ENCODE measurements at places on chromosomes 6 and 20.

DNA sequence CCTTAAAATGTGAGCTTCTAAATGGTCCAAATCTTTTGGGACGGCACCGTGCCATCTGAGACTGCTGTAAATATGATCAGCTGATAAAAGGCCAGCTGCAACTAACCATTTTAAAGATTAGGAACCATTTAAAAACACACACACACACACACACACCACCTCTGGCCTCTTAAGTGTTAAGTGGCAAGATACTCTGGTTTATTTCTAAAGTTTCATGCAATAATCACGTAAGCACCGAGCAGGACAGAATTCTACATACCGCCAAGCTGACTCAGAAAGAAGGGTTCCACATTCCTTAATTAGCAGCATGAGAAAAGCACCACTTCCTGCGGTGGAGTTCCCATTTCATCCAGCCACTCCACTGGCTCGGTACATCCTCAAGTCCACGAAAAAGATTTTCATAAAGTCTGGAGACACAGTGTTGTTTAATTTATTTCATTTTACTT lies 17.8 kb upstream of the ZNF217 start:
- DNase-seq = peak; percentile 99

GRCh38 chr20:8246716-8247115 lies 114.7 kb downstream of the PLCB1 start:
- DNase-seq = no peak

DNA sequence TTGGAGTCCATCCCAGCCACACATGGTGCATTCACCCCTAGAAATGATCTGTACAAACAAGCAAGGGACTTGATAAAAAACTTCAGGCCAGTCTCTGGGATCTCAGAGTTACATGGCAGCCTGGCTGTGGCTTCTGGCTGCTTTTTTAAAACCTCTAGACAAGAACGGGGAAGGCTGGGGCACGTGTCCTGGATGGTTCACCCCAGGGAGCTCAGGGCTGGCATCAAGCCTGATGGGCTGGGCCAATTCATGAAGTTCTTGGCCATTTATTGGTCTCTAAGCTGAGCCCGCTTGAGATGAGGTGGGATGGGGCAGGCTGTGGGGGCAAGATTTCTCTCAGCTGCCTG lies 10.4 kb upstream of the ZFAND3 start:
- no peak for DNase-seq

- no peak for DNase-seq
Measured at GRCh38 chr6:149366267-149366921, 33.7 kb upstream of the SUMO4 start.

- no peak for DNase-seq
Measured at GRCh38 chr20:35731862-35732643, 10.0 kb downstream of the RBM39 start.

GRCh38 chr6:80335121-80335531 lies 228.7 kb downstream of the BCKDHB start:
- no peak for DNase-seq

DNA sequence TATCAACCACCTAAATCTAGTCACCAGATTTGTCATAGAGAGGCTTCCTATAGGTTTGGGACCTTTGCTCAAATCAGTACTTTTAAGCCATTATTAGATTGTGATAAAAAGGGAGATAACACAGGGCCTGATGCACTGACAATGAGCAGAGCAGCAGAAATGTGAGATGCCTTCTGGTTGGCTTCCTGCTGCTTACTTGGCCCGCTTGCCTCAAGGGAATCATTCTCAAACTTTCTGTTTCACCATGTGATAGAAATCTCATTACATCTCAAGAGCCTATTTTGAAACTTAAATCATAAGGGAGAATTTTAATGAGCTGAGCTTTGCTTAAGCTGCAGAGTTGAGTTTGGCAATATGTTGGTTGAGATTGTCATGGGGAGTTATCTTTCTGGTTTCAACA lies 606.0 kb downstream of the DHX35 start:
- no peak for DNase-seq

DNA sequence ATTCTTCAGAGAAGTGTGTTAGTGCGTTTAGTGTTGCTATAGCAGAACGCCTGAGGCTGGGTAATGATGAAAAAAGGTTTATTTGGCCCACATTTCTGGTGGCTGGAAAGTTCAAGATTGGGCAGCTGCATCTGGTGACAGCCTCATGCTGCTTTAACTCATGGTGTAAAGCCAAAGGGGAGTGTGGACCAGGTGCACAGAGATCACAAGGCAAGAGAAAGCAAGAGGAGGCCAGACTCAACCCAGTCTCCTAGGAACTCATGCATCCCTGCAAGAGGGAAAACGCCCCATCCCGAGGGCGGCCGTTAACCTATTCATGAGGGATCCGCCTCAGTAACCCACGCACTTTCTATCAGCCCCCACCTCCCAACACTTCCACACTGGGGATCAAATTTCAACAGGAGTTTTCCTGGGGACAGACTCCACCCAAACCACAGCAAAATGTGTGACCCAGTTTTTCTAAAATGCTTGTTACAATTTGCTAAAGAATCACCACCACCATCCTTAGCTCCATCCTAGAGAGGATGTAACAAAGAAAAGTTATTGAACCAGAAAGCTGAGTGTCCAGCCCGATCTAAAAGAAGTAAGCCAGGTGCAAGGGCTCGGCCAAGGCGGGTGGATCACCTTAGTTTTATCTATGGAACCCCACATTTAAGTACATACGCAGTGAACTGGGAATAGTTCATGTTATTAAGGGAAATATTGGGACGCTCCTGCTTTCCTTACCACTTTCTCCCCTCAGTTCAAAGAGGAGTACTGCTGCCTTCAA lies 164.8 kb downstream of the QKI start:
- peak; percentile 16 for DNase-seq

GRCh38 chr6:28841290-28841689 lies 82.5 kb downstream of the TRIM27 start:
- DNase-seq = no peak

DNA sequence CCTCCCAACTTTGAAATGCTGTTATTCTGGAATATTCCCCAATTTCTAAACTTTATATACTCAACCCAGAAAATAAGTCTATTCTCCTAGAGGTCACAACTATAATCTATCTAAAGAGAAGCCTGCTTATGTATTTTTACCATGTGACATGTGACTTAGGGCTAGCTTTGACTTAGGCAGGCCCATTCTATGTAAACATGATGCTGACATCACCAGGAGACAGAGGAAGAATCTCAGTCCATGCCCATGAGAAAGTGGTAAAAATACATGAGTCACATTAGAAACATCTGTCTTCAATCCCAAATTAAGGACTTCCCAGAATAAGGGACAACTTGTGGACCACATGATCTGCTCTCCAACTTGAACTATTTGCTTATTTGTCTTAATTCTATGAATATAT lies 113.6 kb upstream of the ID4 start:
- no peak for DNase-seq

GRCh38 chr20:63070771-63071540 lies 64.2 kb upstream of the BHLHE23 start:
- no peak for DNase-seq

DNA sequence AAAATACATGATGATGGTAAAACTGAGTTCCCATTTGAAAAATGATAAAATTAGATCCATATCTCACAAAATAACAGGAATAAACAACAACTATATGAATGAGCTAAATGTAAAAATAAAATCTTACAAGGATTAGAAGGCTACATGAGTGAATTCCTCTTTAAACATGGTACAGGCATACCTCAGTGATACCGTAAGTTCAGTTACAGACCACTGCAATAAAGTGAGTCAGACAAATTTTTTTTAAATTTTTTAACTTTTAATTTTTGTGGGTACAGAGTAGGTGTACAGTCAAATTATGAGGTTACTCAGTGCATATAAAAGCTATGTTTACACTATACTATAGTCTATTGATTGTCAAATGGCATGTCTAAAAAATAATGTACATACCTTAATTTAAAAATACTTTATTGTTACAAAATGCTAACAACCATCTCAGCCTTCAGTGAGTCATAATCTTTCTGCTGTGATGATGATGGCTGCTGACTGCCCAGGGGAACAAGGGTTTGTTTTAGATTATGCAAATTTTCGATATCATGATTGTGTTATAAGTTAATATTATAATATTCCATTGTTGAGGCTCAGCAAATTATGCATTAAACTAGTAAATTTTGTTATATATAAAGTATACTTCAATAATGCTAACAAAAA lies 222.8 kb upstream of the RUNX2 start:
- DNase-seq = no peak

DNA sequence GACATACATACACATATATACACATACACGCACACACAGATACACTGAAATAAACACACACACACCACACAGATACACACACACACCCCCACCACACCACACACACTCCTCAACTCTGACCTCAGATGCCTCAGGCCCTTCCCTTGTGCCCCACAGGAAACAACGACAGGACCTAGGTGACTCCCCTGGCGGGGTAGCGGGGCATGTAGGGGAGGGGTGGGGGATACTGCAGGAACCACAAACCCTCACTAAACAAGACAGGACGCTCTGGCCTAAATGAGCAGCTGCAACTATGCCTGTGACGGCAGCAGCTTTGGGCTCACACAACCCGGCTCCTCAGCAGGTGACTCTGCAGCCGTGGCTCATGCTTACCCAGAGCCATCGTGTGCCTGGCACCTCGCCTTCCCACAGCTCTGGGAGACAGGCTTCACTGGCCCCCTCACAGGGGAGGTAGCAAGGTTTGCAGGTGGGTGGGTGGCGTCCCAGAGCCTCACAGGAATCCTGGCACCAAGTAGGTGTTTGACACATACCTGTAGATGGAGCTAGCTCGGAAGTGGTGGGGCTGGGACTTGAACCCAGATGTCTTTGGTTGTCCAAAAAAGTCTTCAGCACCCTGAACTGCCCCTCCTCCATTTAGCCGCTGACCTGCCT lies 100.8 kb downstream of the GRM4 start:
- peak; percentile 15 for DNase-seq

- DNase-seq = no peak
Measured at GRCh38 chr6:133973109-133973971, 20.3 kb downstream of the TBPL1 start.

DNA sequence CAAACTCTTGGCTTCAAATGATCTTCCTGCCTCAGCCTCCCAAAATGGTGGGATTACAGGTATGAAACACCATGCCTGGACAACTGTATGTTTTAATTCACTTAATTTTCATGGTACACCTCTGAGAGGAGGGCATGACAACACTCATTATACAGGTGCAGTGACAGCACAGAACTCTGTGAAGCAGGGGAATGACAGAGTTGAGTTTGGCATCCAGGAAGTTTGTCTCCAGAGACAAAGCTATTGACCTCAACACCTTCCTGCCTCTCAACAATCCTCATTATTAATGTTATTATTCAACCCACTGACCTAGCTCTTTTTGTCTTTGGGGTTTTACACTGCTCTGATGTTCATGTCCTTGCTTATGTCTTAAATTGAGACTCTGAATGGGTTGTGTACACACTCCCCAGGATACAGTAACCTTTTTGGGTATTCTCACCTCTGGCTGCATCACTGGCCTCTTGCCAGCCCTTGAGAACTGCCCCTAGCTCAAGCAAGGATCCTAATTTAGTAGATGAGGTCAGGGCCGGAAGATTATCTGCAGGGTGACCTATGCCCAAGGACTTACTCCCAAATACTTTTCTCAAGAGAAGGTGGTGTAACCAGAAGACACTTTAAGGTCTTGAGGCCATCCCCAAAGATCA lies 13.0 kb upstream of the IER3 start:
- DNase-seq = no peak

DNA sequence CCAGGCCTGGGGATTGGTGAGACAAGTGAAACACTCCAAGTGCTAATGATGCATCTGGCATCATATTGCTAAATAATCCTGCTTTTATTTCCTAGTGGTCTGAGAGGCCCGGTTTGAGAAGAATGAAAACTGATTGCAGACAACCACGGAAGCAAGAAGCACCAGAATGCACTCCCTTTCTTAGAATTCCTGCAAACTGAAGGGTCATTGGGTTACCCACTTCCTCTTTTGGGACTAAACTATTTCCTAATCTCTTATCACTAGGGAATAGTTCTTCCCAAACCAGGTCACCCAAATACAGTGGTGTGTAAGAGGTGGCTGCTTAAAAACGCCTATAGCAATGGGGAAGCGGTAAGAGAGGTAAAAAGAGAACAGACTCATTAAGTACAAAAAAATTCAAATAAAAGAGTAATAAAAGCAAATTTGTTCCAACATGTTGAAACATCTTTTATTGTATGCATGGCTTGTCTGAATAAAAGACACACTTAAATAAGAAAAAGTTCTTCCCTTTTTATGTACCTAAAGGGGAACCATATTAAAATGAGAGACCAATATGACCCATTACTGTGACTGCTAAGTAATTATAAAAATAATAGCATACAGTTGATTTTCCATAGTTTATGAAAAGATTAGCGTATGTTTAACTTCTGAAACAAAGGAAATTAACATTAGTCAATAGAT lies 125.8 kb downstream of the MYB start:
- no peak for DNase-seq

GRCh38 chr6:130851026-130851425 lies 23.8 kb downstream of the SMLR1 start:
- no peak for DNase-seq

GRCh38 chr20:36647196-36648121 lies 1.5 kb upstream of the SLA2 start:
- no peak for DNase-seq

DNA sequence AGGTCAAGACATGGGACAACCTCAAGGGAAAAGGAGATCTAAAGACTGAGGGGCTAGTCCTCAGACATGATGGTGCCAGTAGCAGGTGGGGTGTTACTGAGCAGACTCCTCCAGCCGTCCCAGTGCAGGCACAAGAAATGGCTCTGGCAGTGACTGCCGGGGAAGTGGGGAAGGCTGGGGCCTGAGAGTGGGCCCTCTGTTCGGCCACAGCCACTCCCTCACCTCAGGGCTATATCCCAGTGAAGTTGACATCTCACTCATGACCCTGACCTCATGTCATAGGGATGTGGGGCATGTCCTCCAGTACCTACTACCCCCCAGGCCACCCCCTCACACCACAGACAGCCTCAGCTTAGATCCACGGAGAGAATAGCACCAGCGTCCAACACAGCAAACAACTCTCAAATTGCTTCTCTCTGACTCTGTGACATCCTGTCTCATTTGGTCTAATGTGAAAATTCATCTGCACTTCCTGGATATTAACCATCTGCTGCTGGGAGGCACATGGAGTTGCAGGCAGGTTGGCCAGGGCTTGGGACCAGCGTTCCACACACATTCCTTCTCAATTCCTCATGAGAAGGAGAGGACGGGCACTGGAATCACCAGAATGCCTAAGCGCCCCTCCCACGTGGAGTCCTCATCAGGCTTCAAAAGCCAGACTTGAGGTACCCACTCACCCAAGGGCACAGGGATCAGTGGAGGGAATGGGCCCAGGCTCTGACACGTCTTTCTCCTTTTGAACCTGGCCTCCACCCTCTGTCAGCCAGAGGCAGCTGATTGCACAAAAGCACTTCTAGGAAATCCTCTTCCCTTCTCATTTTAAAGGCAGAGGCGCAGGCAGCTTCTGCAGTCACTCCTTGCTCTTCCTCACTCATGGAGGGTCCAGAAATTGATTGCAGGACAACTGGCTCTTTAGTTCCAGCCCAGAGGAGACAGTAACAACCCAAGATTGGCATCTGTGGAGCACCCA lies 163.6 kb upstream of the CST7 start:
- peak; percentile 66 for DNase-seq

GRCh38 chr6:110596354-110596753 lies 119.9 kb upstream of the SLC22A16 start:
- DNase-seq = no peak

- no peak for DNase-seq
Measured at GRCh38 chr6:105873799-105874198, 212.3 kb upstream of the PRDM1 start.

- DNase-seq = no peak
Measured at GRCh38 chr6:108106694-108107093, 32.2 kb upstream of the OSTM1 start.

GRCh38 chr6:87068795-87069194 lies 26.1 kb downstream of the CGA start:
- DNase-seq = no peak

GRCh38 chr6:127879685-127880084 lies 21.2 kb downstream of the THEMIS start:
- no peak for DNase-seq

Data from retinal pigment epithelial cell (primary cell).